AG08396 (cell line): ENCODE measurements at places on chromosomes 3 and 15.

DNA sequence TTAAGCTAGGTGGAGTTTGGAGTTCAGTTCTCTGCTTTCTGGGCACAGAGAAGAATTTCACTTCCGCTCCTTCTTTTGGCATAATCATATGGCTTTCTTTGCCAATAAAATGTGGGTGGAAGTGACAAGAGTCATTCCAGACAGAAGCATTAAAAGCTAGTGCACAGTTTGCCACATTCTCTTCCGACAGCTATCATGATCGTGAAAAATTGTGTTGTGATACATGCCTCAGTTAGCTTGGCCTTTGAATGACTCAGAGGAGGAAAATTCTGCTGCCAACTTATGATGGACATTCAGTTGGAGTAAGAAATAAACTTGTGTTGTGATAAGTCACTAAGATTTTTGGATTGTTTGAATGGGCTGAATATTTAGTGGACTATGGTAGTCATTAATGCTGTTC, 291.7 kb upstream of the SATB1 start:
- DNase-seq: no peak

DNA sequence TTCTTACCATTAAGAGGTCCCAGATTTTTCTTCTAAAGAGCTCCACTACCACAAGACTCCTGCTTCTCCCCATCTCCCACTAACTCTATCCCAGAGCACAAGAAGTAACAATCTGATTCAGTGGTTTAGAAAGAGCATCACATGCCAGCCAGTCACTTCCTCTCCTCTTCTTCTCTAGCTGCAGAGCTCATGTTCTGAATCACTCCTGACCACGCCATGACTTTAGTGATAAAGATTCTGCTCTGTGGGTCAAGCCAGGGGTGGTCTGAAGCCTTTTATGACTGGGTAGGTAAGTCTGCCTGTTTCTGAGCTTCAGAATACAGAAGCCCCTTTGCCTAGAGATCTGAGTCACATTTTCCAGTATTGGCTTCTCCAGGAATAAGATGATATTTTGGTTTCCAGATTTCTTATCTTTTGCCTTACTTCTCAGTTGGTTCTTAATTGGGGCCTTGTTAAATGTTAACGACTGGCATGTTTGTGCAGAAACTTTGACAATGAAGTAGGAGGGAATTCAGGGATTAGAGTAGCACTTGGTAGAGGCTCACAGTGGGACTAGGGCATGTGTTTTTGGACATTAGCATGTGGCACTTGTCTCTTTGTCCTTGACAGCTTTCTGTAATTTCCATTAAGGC, 27.6 kb upstream of the ADAMTSL3 start:
- no peak for DNase-seq

GRCh38 chr3:127772827-127773751, 49.2 kb downstream of the MGLL start:
- DNase-seq: no peak

GRCh38 chr3:54262541-54262940, 140.2 kb downstream of the CACNA2D3 start:
- DNase-seq: no peak

- no peak for DNase-seq
These were observed 68.0 kb upstream of the WNT7A start for GRCh38 chr3:13947912-13948311.

- peak; percentile 24 for DNase-seq
These were observed 104.8 kb upstream of the OSTN start for GRCh38 chr3:191094057-191094845.

GRCh38 chr3:56468184-56469106, at the start of gene ERC2:
ERC2 (minus strand) TSS chr3:56468467.
- peak; percentile 56 for DNase-seq

- no peak for DNase-seq
These were observed 38.1 kb downstream of the SRGAP3 start for GRCh38 chr3:9211155-9211950.

- no peak for DNase-seq
These were observed 3.2 kb downstream of the MGLL start for GRCh38 chr3:127819086-127819485.

DNA sequence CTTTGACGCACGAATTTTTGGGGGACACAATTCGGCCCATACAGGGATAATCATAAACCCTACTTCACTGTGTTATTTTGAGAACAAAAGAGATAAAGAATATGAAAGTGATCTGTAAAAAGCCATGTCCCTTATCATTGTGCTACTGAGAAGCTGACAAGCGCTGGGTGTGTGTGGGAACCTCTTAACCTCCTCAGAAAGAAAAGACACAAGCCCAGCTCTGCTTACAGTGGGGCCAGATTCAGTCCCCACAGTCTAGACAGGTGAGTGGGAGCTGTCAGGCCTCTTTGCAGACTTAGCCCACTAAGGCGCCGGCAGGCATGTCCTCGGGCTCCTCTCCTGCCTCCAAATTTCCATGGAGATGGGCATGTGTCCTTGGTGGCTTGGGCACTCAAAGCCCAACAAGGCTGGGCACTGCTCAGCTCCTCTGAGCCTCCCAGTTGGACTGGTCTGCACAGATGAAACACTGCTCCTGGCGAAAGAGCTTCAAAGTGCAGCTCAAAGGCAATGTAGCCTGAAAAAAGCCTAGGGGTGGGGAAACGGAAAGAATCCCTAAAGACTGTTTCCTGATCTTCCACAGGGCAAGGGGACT, 64.4 kb upstream of the ETV5 start:
- no peak for DNase-seq

DNA sequence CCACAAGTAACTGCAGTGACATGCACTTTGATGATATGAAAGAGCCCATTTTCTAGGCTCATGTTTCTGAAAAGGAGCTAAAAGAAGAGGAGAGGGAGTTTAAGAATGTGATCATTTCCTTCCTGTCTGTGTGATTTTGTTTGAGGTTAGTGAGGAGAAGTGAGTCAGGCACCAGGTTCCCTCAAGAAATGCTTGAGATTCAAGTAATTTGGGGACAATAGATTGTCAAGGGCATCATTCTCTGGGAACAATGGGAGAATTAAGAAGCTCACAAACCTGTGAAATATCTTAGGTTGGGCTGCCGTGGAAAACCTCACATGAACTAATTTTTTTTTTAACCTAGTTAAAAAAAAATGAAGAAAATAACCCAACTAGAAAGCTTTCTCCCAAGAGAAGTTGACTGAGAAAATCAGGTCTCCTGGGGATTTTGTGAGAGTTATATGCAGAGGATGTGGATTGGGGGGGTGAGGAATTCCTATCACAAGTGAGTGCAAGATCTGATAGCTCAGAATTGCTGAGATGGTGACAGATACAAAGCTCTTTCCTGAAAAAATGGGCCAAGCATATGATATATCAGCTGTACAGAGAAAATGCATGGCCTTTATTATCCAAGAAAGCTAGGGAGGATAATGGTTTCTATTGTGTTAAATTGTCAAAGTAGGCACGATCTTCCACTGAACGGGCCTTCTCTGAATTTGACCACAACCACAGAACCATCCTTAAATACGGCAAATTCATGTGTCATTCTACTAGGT, 203.3 kb downstream of the FEZF2 start:
- no peak for DNase-seq

DNA sequence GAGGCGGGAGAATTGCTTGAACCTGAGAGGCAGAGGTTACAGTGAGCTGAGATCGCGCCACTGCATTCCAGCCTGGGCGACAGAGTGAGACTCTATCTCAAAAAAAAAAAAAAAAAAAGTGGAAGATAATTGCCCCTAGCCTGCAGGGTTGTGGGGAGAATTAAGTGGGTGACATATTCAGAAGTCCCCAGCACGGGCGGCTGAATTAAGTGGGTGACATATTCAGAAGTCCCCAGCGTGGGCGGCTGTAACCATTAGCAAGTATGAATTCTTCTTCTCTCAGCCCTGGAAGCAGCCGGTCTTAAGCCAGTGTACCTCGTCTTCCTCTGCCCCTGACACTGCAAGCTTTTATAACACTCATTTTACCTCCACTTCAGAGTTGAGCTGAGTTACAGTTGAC, 44.7 kb downstream of the FBLN2 start:
- DNase-seq: no peak

GRCh38 chr3:189142527-189142926, 29.2 kb upstream of the TPRG1 start:
- no peak for DNase-seq

GRCh38 chr15:60681353-60681752, 202.4 kb upstream of the ICE2 start:
- no peak for DNase-seq

- DNase-seq: no peak
These were observed 198.3 kb upstream of the TGFBR2 start for GRCh38 chr3:30408105-30408557.

- no peak for DNase-seq
These were observed 126.5 kb upstream of the CMC1 start for GRCh38 chr3:28114893-28115292.

DNA sequence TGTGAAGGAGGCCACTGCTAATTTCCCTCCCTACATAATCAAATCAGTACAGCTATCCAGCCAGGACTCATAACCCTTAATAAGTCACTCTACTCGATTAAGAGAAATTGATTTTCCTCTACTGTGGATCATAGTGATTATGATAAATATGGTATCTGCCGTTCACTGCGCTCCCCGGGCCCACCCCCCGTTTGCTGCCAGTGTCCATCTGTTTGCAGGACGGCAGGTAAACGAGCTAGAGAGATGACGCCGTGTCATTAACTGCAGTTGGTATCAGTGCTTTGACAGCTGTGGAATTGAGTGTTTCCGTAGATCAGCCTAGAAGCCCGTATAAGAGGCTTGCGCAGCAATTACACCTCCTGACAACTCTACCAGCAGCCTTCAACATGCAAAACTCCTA, 94.9 kb downstream of the ROBO2 start:
- no peak for DNase-seq

DNA sequence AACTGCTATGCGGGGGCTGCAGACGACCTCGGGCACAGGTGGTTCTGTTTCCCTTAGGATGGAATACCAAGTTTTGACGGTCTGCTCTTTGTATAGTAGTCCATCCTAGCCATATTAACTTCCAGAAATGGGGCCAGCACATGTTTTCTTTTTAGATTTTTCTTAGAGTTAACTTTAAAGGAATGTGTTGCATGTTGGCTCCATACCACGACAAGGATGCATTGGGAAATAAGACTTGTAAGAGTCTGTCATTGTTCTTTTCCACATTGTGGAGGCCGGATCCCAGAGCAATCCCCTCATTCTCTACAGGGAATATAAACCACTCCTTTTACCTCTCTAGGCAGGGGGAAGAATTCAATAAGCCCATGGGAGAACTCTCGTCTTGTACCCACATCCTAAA, 87.1 kb upstream of the PLSCR4 start:
- DNase-seq: no peak

GRCh38 chr3:192444096-192444790, 283.1 kb downstream of the FGF12 start:
- DNase-seq: peak; percentile 72

GRCh38 chr3:123586131-123586530, 1.3 kb upstream of the HACD2 start:
- DNase-seq: no peak

DNA sequence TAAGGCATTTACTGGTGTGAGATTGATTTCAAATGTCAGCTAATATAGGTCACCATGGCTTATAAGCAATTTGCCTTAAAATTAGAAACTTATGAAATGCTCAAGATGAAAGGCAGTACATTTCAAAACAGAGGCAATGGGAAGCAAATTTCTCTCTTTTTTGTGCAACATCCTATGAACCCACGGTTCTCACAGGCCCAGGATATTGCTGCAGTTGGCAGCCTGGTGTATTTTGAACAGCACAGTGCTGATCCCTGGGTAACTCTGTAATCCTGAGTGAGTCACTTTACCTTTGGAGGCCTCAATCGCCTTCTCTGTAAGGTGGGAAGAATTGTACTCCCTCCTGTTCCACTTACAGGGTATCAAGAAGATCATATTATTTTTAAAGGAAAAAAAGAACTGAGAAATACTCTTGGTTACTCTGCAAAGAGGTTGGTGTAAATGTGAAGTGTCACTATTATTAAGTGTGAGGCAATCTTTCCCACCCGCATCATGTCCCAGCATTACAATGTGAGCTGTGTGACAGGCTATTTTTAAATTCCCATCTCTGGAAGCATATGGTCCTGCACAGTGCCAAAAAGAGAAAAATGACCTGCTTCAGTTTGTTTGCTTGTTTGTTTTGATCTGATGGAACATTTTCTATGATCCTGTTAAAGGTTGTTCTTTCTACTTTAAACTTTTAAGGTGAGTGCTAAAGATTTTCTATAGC, 190.1 kb upstream of the LPP start:
- no peak for DNase-seq

GRCh38 chr15:75591655-75592364, 12.7 kb upstream of the PTPN9 start:
- no peak for DNase-seq

DNA sequence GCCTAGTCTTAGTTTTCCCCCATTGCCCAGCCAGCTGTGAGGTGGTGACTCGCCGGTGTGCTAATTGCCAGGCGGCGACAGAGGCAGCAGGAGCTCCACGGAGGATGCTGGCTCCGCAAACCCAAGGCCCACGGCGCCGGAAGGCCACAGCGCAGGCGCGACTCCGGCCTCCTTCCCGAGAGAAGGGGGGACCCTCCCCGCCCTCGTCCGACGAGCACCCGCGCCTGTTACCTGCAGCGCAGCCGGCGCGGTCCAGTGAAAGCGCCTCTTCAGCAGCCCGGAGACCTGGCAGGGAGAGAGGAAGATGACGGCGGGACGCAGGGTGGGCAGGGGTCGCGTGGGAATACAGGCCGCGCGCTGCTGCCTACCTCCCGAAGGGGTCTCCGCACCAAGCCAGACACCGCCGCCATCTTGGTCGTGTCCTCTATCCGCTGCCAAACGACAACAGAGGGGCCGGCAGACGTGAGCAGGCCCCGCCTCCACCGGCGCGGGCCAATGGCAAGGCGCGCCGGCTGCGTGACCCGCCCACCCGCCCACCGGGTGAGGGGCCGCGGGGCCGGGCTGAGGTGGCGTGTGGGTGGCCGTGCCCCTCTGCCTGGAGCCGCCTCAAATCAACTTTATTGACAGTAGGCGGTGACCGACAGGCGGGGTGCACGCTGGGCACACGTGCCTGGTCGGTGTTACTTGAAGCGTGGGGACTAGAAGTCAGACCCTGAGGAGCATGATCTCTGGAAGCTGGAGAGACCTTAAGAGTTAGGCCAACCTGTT, at the start of gene PDHB:
Gene PDHB, minus strand, starts transcription at position 433 of the 768 bp plus-strand sequence. Its CDS starts 23 bp downstream, at position 410.
- DNase-seq: peak; percentile 95

GRCh38 chr15:96851613-96852012, 521.1 kb downstream of the NR2F2 start:
- peak; percentile 25 for DNase-seq

- no peak for DNase-seq
These were observed 89.6 kb downstream of the FILIP1L start for GRCh38 chr3:100024520-100025303.

GRCh38 chr15:59491062-59491461, 53.1 kb downstream of the FAM81A start:
- no peak for DNase-seq

GRCh38 chr15:48086133-48086532, 34.7 kb upstream of the SLC24A5 start:
- DNase-seq: no peak

- no peak for DNase-seq
These were observed 76.6 kb upstream of the LINGO1 start for GRCh38 chr15:77709135-77709886.

DNA sequence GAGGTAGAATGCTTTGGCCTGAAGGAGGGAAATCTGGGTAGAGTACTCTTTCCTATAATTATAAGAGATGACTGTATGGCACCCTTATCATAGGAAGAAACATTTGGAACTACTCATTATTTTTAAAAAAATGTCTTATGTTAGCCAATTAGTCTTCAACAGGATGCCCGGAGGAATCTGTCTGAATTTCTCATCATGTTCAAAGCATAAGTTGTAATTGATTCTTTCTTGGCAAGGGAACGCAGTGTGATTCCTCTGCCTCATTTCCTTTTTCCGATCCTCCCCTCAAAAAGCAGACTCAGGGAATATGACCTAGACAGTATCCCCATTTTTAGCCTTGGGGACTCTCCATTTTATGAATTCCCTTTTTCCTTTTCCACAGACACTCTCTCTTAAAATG, 165.1 kb downstream of the IL5RA start:
- no peak for DNase-seq

- DNase-seq: no peak
These were observed 4.2 kb downstream of the MAPKBP1 start for GRCh38 chr15:41778521-41778920.
